Naive B cell (primary cell): ENCODE measurements at places on chromosomes 5 and 9. TPM values are rescaled to one million over a fixed set of nuclear protein-coding genes. Genes with fewer than 3 reads are reported as not detected.

GRCh38 chr9:91771027-91771426, 179.0 kb downstream of the ROR2 start:
- DNase-seq, result no peak

DNA sequence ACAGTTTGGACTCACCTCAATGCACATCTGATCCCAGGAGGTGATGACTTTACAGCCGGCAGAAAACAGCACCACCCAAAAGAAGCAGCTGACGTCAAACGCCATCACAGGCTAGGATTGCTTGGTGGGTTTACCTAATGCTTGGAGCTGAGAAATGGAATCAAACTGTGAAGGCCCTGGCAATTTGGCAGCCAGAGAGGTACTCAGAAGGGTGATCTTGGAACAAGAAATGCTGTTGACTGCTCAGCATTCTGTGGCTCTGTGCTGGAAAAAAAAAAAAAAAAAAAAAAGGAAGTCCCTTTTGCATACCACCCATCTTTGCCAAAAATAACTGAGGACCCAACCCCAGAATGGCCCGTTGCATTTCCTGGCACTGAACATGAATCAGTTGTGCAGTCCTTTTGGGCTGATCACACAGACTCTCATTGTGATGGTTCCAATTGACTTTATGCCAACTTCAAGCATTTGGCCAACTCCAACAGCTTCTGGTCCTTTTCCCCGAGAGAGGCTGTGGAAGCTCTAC, at the start of gene CD180:
TSS of gene CD180 (minus strand) at position 263 of the 523 bp plus-strand sequence. CDS start at position 105, 158 bp downstream.
- peak; percentile 56 for DNase-seq

GRCh38 chr5:83281658-83282057, 189.9 kb upstream of the VCAN start:
- no peak for DNase-seq

GRCh38 chr5:35919191-35919590, 19.2 kb downstream of the CAPSL start:
- DNase-seq, result no peak

DNA sequence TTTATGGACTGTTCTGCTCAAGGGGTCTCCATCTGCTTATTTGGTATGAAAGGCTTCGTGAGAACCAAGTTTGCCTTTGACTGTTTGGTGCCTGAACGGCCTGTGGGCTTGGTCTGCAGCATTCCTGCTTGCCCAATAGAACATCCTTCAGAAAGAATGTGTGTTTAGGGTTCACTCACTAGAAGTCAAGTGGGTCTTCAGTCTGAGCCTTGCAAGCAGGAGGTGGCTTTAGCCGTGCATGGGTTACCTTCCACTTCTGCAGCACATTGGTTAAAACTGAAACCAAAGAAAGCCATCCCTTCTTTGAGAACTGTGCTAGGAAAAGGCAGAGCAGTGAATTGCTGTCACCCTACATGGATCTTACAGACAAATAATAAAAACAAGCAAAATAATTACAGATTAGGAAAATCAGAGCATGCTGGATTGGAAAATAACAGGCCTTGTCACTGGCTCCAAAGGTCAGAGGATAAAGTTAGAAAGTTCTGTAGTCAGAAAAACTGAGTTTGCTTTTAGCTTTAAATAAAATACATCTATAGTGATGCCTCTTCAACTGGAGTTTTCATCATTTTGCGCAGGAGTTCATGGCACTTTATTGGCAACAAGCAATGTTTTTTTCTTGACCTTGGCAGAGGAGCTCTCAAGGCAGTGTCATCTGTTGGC, 16.6 kb downstream of the WWC1 start:
- no peak for DNase-seq

The SPATA31A3 gene
- not detected for polyA plus RNA-seq

DNA sequence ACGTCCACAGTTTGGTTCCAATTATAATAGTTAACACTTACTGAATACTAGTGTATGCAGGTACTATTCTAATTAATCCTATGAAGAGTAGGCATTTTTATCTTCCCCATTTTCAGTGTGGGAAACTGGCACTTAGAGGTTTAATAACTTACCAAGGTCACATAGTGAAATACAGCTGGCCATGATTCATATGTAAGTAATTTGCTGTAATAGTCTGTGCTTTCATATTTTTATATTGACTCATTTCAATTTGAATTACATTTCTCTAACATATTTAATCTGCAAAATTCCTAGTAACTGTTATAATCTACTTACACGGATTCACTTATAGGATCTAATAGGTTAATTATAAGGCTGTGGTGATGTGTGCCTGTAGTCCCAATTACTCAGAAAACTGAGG, 19.4 kb downstream of the CCNH start:
- DNase-seq, result no peak

The CCL27 gene
- polyA plus RNA-seq, result not detected

DNA sequence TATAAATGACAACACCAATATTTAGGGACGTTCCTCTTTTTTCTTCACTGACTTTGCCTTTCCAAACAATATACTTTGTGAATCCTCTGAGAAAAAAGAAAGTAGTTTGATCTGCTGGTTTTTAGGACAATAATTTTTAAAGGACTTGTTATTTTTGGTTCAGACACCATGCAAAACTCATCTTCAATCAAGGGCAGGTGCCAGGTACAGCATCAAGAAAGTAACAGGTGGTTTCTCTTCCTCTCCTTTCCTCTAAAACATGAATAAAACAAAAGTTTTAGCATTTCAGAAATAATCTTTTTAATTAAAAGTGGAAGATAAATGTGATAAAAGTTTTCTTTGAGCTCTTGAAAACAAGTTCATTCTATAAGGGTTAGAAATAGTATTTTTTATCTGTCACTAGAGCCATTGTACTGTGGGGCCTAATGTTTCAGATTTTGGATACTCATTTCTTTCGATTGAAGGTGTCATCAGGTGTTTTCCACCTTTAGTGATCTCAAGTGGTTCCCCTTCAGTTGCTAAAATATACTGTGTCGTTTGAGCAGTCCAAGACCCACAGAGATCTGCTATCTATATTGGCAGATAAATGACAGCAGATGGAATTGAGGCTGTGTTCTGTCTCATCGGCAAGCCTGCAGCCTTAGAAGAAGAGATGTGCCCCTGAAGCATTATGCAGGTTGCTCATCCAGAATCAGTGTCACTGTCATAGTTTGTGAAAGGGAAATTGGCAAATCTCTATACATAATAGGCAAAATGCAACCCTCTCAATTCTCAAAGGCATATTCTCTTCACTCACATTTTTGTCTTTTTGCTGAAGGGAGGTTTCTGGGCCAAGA, 499.7 kb downstream of the PDE4D start:
- no peak for DNase-seq

- no peak for DNase-seq
Measured at GRCh38 chr9:109117856-109118807, 1.6 kb downstream of the TMEM245 start.

DNA sequence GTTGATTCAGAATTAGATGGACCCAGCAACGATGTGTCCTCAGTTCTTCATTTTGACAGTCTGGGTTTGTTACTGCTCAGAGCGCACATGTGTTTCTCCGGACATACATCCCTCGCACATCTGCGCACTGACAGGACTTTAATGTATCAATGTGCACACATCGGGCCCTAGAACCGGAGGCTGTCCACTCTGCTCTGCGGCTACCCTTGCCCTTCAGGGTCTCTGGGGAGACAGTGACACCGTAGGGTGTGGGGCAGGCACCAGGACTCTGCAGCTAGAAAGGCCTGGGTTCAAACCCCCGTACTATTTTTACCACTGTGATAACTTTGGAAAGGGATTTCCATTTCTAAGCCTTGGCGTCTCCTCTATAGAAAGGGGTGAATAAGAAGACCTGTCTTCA, 23.5 kb upstream of the LPCAT1 start:
- no peak for DNase-seq

- no peak for DNase-seq
Measured at GRCh38 chr5:1998716-1999317, 116.1 kb upstream of the IRX4 start.

GRCh38 chr5:535846-536698, 11.8 kb upstream of the SLC9A3 start:
- no peak for DNase-seq

DNA sequence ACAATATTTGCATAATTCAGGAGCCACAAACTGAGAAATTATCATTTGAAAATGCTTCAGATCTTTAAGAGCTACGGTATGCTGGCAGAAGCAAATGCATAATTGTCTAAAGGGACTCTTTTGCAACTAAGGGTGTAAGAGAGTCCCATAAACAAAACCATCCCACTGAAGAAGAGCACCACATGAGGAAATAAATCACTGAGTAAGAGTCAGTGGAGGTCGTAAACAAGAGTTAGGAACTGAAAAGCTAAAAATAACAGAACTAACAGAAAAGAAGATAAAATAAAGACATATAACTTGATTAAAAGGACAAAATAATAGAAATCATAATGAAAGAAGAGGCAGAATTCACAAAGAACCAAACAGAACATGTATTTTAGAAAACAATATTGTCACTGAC, 3.5 kb upstream of the SMC2 start:
- no peak for DNase-seq

GRCh38 chr5:76383126-76383832, 19.8 kb upstream of the IQGAP2 start:
- no peak for DNase-seq

- DNase-seq, result no peak
Measured at GRCh38 chr9:110655754-110656641, 12.6 kb upstream of the MUSK start.

The TMEM174 gene
- not detected for polyA plus RNA-seq
